CD8-positive, alpha-beta T cell (primary cell): ENCODE measurements at places on chromosomes 3 and 15. TPM values are rescaled to one million over a fixed set of nuclear protein-coding genes. Genes with fewer than 3 reads are reported as not detected.

Gene LYZL4
- not detected for total RNA-seq

Gene SLC22A14
- not detected for total RNA-seq

Gene RLBP1
- not detected for total RNA-seq

Gene CPA3
- total RNA-seq, result not detected

Gene GHSR
- total RNA-seq, result not detected

Gene TGM4
- total RNA-seq, result not detected

Gene ECE2
- total RNA-seq, result not detected

Gene LSMEM2
- not detected for total RNA-seq

Gene ERC2
- not detected for total RNA-seq

Gene B3GALNT1
- 0.65 TPM for total RNA-seq

Gene SOX14
- not detected for total RNA-seq

Gene ANXA2
- 25.8 TPM for total RNA-seq

Gene LIPC
- 1.5 TPM for total RNA-seq

Gene DET1
- total RNA-seq, result 2.0 TPM

Gene ARIH2
- 225 TPM for total RNA-seq

Gene CLASP2
- 63.2 TPM for total RNA-seq

Gene GOLGA8J
- total RNA-seq, result not detected

Gene SMCO1
- total RNA-seq, result not detected

Gene PLSCR2
- not detected for total RNA-seq

Gene RPL35A
- total RNA-seq, result 2,100 TPM

Gene SGO1
- total RNA-seq, result 0.71 TPM

Gene PATL2
- 35.7 TPM for total RNA-seq

Gene SLC9A9
- 6.8 TPM for total RNA-seq

Gene PRR23C
- total RNA-seq, result not detected

Gene SERINC4
- total RNA-seq, result 0.44 TPM

Gene IQCF5
- total RNA-seq, result not detected
